ENCODE measurements at places on chromosomes 1 and 21.

DNA sequence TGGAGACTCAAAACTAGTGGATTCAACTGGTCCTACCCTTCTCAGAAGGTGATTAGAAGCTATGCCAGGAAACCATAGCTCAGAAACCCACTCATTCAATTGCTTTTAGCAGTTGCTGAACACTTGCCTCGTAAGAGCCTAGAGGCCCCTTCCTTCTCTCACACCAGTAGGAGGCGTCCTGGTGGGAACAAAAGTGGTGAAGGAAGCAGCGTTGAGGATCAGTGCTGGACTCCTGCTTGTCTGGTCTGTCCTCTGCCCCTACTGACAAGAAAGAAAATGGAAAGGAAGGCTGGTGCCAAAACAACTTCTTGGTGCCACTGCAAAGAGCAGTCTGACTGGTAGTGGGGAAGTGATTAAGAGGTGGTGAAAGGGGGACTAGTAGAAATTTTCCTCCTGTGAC, 269.7 kb downstream of the LMO4 start:
- no peak for DNase-seq

DNA sequence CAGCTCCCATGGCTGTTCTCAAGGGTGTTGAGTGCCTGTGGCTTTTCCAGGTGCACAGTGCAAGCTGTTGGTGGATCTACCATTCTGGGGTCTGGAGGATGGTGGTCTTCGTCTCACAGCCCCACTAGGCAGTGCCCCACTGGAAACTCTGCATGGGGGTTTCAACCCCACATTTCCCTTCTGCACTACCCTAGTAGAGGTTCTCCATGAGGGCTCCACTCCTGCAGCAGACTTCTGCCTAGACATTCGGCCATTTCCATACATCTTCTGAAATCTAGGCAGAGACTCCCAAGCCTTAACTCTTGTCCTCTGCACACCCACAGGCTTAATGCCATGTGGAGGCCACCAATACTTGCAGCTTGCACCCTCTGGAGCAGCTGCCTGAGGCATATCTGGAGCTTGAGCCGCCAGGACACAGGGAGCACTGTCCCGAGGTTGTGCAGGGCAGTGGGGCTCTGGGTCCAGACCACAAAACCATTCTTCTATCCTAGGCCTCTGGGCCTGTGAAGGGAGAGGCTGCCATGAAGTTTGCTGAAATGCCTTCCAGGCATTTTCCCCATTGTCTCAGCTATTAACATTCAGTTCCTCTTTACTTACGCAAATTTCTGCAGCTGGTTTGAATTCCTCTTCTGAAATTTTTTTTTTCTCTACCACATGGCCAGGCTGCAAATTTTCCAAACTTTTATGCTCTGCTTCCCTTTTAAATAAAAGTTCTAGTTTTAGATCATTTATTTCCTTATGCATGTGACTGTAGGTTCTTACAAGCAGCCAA, 8.8 kb upstream of the CAPN8 start:
- DNase-seq: no peak

GRCh38 chr1:244106837-244107493, 55.9 kb downstream of the ZBTB18 start:
- no peak for DNase-seq

DNA sequence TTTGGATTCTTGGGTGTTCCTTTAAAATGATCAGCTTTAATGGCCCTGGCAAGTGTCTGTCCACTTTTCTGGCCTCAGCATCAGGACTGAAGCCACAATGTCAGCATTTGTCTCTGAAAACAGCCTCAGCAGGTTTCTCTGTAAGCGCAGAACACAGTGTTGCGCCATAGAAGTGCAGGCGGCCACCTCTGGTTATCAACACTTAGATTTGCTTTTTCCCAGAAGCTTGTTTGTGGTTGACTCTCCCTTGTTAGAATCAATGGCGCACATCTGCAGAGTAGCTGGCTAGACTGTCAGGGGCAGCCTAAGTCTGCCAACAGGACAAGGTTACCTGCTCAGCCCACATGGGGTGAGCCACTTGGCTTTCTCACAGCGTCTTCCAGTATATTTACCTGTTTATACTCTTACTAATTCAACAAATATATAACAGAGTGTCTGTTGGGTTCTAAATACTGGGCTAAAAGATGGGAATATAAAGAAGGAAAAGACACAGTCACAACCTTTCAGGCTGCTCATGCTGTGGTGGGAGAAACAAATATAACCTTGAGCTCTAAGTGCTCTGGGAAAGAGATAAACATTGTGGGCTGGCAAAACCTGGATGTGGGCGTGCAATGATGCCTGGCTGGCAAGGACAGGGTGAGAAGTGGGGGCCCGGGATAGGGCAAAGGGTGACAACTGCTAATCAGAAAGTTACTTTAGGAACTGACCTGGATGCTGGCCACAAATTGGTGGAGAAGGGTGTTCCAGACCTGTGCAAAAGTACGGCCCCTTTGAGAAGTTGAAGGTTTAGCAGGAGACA, 149.3 kb upstream of the KIAA0040 start:
- no peak for DNase-seq

DNA sequence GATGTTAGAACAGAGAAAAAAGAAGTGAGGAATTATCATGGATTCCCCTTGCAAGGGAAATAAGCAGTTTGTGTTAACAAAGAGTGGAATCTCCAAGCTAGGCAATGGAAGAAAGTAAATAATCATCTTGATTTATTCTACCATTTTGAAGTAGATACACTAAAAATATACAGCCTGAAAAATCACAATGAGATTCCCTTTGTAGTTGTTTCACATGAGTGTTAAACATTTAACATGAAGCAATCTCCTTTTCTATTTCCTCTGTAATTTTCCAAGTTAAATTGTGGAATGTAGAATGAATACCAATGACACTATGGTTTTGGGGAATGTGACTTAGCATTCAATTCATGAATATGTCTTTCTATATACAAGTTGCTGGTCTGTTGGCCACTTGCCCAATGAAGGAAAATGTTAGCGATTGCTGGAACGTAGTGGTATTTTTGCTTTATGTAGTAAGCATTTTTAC, 5.7 kb downstream of the TGFB2 start:
- no peak for DNase-seq

DNA sequence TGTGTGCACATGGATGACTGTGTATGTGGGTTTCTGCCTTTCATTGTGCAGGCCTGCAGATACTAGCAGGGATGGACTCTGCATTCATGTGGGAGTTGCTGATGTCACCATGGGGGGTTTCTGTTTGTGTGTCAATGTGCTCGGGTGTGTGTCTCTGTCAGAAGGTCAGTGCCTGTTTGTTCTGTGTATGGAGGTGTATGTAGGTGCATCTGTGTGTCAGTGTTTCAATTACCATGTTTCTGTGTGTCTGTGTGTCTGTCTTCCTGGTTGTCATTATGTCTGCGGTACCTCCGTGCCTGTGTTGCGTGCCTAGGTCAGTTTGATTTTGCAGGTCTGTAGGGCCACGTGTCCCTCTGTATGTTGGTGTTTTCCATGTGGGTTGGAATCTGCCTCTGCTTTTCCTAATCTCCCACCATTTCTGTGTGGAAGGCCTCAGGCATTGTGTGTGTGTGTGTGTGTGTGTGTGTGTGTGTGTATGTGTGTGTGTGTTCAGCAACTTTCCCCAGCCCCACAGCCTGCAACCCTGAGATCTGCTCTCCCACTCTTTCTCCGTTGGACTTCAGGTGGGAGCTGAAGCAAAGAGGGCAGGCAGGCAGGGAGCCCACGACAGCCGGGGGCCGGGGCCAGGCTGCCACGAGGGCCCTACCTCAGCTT, 36.7 kb upstream of the WASF2 start:
- DNase-seq: no peak

DNA sequence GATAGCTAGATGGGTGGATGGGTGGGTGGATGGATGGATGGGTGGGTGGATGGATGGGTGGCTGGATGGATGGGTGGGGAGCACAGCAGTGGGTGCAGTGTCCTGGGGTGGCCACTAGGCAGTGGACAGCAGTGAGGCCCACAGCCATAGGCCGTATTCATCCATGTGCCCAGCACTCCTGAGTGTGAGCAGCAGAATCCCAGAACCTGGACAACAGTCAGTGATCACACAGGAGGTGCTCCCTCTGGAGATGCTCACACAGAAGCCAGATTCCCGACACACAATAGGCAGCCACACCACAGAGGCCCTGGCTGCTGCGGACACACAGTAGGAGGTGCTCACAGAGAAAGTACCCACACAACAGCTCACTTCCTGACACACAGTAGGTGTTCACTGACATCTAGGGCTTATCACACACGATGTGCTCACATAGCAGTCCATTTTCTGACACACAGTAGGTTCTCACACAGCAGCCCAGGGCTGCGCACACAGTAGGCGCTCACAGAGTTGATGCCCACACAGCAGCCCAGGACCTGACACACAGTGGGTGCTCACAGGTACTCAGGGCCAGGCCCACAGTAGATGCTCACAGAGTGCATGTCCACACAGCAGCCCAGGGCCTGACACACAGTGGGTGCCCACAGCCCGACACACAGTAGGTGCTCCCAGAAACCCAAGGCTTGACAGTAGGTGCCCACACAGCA, 64.0 kb downstream of the RAP1GAP start:
- DNase-seq: no peak

- no peak for DNase-seq
These were observed 34.6 kb downstream of the OLFML2B start for GRCh38 chr1:161989108-161989507.

DNA sequence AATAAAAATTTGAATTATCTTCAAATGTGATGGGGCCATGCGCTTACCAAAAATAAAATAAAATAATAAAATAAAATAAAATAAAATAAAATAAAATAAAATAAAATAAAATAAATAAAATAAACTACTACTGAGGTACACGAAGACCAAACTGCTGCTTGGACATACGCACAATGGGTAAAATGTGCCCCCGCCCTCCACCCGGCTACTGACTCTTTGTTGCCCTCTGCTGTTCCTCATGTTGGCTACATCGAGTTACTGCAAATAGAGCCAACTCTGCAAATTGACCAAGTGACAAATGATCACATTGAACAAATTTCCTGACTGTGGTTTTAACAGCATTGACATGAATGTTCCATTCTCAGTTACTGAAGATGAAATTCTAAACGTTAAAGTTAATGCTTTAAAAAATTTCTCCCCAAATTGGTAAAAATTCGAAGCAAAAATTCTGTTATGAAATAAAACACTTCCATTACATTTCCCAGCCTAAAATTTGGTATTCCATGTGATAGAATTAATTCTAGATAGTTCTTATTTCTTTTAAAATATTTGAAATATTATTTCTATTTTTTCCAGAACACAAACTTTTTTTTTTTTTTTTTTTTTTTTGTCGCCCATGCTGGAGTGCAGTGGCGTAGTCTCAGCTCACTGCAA, 18.8 kb upstream of the MAP1LC3C start:
- peak; percentile 79 for DNase-seq

DNA sequence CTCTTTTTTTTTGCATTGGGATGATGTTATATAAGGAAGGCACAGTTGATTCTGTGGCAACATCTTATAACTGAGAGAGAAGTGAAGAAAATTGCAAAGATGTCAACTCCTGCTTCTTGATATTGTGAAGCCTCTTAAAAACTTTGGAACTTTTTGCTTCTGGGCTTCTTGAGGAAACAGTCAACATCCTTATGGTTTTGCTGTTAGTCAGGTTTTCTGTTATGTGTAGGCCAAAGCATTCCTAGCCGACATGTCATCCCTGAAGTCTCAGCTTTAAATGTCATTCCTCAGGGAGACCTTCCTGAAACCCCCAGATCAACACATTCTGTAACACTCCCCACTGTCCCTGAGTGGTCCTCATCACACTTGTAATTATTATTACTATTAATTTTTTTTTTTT, 12.6 kb downstream of the FALEC start:
- no peak for DNase-seq

DNA sequence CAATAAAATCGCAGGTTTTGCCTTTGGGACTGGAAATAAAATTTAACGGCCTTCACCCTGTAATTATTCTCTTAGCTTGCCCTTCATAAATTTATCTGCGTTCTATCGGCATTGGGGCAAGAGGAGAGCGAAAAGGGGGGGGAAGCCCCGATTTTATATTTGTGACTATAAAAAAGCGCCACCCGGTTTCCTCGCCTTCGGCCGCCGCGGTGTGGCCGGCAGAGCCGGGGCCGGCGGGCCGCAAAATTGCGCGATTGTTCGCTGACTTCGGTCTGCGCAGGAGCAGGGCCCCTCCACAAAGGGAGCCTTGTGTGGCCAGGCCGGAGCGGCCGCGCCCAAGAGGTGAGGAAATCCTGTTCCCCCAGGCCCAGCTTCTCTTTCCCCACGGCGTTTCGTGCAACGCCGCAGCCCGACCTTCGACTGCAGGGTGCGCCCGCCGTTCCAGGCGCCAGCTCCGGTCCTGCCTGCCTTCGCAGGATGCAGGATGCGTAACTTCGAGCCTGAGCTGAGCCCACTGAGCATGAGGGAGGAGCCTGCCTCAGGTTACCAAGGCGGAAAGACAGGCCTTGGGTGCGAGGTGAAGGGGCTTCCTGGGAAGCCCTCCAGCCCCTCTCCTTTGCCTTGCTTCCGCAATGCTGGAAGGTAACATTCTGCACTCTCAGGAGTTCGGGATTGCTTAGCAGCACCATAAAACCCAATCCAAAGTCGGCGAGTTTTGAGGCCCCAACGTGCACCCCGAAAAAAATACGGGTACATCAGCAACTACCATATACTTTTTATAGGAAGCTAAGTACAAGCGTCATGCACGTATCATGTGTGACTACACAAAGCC, 4.9 kb upstream of the TBX15 start:
- DNase-seq: no peak

DNA sequence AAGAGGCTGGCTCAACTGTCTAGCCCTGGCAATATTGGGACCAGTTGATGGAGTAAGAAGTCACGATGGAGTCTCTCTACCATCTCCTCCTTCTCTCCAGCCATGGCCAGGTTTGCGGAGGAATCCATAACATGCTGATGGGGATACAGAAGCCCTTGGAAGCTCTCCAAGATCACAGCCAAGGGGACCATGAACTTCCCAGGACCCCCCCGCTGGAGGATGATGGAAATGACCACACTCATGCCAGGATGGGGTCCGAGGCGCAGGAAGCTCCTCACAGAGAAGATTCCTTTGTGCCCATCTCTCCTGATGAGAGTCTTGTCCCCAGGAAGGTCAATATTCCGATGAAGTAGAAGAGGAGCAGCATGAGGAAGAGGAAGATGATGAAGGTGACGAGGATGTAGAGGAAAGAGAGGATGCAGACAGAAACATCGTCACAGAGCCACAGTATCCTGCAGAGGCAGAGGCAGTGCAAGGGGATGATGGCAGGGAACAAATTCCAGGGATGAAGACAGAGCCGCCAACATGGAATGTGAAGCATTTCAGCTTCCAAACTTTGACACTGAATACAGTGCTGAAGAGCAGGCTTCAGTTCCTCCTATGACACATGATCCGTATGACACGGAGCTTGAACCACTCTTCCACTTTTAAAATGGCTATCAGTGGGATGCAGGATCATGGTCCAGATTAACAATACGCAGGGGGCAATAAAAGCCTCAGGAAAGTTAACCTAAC, 57.9 kb upstream of the EDN2 start:
- no peak for DNase-seq

Measured in T47D (cell line).